ENCODE measurements at places on chromosomes 3 and 15.

GRCh38 chr3:48268381-48268935 lies 27.6 kb downstream of the ZNF589 start:
- DNase-seq: peak; percentile 79

DNA sequence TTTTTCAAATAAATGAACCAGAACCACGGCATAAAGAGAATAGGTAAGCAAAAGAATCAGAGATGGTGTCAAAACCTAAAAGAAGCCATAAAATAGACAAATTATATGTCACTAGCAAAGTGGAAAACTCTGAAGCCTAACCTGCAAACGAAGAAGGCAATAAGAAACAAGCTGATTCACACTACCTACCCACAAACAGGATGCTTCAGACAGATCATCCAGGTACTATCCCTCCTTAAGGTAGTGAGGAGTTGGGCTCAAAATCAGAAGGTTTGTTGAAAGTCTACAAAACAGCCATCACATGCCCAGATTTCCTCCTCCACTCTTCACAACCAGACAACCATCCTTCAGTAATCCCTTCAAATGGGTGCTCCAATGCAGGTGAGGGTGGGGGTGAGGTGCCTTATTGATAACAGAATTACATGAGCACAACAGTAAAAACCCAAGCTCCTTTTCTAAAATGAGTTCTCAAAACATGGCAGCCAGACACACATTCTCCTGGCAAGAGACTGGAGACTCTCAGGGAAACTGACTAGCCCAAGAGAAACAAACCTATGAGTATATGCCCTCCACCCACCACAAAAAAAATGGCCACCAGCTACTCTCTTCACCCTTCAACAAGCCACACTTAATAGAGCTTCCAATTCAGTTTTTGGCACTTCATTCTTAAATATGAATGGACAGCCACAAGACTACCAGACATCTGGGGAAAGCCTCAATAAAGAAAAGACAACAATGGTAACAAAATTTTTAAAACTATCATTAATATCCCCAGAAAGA lies 6.4 kb downstream of the KPNA1 start:
- DNase-seq: no peak

DNA sequence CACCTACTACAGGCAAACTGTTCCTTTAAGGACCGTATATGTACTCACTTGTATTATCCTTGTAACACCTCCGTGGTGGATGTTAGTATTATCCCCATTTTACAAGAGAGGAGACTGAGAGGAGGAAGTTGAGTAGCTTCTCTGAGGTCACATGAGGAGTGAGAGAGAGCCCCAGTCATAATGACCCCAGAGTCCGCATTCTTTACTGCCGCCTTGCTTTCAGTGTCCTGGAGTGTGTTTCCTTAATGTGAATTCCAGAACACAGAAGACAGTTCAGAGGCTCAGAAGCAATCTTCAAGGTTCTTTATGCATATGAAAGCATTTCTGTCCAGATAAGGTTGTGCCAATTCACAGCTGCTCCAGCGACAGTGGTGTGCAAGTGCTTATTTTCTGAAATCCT lies 199.2 kb downstream of the CACNA2D3 start:
- DNase-seq: no peak

- no peak for DNase-seq
Observed at GRCh38 chr15:74315626-74316025, 51.8 kb downstream of the CYP11A1 start.

DNA sequence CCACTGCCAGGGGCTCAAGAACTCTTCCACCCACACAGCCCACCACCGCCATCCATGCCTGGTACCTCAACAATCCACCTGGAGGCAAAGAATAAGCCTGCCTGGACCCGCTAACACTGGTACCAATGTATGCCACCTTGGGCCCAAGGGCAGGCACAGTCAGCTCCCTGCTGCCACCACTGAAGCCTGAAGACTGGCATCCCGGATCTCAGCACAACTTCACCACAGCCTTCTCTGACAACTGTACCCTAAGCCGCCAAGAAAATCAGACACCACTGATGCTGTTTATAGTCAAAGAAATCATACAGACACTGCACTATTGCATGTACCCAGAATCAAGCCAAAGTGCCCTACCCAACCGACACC lies 56.3 kb downstream of the IGSF11 start:
- no peak for DNase-seq

All from activated CD4-positive, alpha-beta T cell treated with anti-CD3 and anti-CD28 coated beads for 24 hours (primary cell).